ENCODE measurements at places on chromosomes 1 and 21.

DNA sequence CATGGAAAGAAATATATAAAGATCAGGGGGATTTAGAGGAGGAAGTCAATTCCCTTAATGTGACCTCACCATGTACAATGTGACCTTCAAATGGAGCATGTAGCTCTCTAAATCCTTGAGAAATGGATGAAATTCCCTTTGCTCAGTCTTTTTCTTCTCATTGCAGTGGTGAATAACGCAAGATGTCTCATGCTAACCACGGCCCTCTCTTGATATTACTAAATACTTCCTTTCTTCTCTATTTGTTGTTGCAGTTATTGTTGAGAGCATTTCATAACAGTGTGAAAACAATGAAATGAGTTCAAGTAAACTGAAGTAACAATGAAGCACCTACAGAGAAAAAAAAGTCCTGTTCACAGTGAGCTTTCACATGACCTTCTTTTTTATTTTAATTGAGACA lies 55.6 kb downstream of the ZNF281 start:
- no peak for DNase-seq

DNA sequence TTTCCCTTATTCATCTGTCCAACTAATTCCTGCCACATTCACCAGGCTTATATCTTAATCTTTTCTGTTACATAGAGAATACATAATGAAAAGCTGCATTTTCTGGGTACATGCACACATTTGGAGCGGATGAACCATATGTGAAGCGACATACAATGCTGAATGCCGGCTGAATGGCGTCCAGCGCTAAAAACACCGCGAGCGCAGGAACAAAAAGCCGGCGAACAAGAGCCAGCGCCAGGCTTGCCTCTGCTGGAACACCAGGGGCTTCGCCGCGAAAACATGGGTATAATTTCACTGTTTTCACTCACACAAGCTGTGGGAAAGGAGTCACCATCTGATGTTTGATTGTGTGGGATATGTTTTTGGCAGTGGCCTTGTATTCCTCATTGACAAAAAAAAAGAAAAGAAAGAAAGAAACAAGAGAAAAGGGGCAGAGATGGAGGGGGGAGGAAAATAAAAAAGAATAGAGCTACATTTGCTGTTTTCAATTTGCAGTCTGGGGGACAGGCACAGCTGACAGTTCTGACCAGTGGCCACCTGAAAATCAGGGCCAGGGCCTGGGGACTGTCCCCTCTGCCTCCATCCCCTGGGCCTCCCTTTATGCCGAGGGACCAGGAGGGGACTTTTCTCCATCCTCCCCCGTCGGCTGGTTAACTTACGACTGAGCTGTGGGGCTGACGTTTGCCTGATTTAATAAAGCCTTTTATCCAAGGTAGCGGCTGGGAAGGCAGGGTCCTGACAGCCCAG lies 70.2 kb upstream of the OLIG2 start:
- no peak for DNase-seq

DNA sequence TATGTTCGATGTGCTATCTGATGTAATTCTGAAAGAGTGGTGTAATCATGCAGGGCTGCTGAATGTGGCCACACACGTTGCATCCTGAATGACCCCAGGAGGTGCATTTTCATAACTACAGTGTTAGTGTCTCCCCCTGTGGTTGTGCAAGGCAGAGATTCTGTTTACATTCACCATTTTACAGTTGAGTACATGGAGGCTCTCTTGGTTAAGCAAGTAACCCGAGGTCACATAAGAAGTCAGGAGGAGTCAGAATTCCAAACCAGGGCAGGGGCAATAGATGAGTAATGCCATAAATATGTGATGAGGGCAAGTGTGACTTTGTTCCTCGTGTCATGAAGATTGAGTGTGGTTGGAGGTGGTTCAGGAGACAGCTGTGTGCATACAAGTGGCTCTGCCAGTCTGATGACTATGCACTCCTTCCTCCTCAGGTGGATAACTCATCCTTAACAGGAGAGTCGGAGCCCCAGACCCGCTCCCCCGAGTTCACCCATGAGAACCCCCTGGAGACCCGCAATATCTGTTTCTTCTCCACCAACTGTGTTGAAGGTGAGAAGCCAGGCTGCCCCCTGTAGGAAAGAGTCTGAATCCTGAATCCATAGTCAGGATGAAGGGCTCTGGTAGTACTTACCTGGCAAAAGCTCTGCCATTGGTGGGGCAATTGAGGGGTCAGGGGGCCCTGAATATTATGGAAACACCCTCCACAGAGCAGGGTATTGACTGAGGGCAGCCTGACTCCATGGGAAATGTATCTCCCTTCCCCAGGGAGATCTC lies 9.3 kb downstream of the ATP1A2 start:
- no peak for DNase-seq

DNA sequence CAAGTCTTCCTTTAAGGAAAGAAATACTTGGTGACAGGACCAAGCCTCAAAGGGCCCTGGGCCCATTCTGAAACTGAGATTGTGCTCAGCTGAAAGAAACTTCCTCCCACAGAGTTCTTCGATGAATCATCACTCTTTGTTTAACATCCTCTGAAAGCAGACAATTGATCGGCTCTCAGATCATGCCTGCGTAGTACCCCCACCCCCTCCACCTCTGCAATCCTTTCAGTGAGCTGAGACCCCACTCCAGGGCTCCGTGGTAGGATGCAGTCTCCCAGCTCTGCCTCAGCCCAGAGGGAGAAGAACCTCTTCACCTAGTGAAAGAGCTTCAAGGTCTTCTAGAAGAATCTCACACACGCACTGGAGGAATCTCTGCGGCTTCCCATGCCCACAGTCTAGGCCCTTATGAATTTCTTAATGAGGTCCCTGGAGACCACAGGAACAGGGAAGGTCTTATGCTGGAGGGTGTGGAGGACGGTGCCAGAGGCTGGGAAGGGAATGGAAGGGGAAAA lies 104.9 kb upstream of the SOD1 start:
- DNase-seq, result peak; percentile 47

GRCh38 chr1:107867422-107867821 lies 97.6 kb downstream of the VAV3 start:
- DNase-seq, result no peak

GRCh38 chr1:205071801-205072200 lies 12.5 kb downstream of the TMEM81 start:
- no peak for DNase-seq

- DNase-seq, result no peak
These were observed 27.9 kb upstream of the BATF3 start for GRCh38 chr1:212727386-212728181.

DNA sequence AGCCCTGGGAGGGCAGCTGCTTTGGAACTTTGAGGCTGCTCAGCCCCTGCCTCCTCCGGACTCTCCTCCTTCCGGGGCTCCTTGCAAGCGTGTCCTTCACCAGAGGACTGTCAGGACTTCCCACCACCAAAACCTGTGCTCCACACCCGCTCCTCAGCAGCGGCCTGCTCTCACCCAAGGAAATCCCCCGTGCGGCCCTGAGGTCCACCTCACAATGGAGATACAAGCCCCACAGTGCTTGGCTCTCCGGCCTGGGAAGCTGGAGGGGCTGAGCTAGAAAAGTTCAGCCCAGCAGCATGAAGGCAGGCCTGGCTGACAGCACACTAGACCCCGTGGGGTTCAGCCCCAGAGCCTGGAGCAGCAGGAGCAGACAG lies 33.6 kb downstream of the PGBD5 start:
- DNase-seq, result no peak

- peak; percentile 39 for DNase-seq
These were observed 4.5 kb downstream of the CCDC17 start for GRCh38 chr1:45619149-45619921.

DNA sequence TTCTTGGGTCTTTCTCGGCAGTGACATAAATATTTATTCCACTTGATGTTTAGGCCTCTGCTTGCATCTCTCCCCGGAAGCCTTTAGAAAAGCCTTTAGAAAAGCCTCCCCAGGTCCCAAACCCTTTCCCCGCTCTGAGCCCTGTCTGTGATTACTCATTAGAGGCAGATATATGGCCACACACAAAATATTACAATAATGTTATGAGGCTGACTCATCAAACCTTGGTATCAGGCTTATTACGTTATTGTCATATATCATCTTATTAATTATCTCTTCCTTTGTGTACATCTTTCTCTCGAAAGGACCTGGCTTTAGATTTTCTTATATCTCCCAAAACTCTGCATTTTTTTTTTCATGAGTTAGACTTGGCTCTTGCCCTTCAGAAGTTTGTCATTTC lies 69.5 kb downstream of the FGGY start:
- no peak for DNase-seq

- peak; percentile 38 for DNase-seq
These were observed 6.2 kb upstream of the CAMK1G start for GRCh38 chr1:209577346-209577745.

DNA sequence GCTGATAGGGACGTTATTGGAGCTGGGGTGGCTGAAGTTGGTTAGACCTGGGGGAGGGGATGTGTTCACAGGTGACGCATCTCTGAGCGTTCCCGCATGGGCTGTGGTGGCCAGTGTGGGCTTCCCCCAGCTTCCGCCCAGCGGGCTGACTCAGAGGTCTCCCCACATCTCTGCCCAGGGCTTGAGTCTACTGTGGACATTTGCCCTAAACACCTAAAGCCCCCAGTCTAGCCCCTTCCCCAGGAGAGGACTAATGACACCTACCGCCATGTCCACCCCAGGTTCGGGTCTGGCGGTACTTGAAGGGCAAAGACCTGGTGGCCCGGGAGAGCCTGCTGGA lies 2.0 kb downstream of the AGRN start:
- DNase-seq, result peak; percentile 54

GRCh38 chr1:53281133-53281532 lies 42.8 kb upstream of the MAGOH start:
- DNase-seq, result no peak

DNA sequence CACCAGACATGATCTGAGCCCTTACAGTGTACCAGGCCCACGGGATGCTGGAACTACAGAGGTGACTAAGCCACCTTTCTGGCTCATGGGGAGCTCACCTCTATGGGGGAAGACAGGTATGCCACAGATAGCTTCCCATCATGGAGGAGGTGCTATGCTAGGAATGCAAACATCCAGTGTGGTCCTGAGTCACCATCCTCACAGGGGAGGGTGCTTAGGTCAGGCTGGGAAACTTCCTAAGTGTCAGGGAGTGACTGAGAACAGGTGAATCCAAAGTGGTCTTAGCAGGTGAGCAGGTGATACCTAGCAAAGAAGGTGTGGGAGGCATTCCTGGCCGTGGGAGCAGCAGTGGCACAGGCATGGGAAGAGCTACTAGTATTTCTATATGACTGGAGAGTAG lies 8.6 kb upstream of the RASSF5 start:
- DNase-seq, result no peak

DNA sequence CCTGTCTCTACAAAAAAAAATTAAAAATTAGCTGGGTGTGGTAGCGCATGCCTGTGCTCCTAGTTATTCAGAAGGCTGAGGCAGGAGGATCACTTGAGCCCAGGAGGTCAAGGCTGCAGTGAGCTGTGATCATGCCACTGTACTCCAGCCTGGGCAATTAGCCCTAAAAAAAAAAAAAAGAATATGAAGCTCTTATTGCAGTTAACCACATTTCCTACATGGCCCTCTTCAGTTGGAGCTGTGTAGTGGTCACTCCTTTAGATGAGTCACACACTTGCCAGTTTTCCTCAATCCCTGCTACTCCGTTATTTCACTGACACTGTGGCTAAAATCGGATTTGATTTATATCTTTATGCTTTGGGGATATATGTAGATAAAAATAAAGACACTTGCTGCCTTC lies 11.8 kb downstream of the NFYC start:
- peak; percentile 60 for DNase-seq
